Kidney glomerular epithelial cell (primary cell): ENCODE measurements at places on chromosomes 3 and 15.

DNA sequence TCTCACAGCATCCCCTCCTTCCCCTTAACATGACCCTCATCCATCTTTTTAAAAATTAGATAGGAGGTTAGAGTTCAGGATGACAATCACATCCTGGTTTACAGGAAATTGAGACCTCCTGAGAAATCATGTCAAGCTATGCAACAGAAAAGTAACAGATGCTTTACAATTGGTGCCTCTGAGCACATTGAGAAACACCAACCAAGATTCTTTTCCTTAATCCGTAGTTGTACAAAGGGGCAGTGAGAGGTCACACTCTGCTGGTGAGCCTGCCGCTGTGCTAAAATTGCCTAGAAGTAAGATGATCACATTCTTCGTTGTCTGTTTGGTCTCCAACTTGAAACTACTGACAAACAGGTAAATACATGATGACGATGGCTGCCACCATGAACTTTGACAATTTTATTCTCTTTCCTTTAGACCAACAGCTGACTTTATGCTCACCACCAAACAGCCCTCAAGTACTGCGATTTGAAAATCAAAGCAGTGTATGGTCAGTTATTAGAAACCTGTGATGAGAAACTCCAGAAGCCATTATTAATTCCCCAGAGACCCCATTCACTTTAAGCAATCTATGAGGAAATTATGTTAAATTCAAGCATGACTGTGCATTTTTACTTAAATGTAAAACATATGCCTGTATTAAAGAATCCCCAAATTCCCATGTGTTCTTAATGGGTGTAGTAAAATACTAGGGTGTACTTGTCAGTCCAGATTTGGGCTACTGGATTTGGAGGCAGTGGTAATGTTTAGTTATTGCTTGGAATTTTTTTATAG is 210.7 kb upstream of the UBE2E1 start:
- no peak for DNase-seq

GRCh38 chr3:170418422-170419398 is at the start of gene CLDN11:
CLDN11 (plus strand) TSS chr3:170418868; CDS start chr3:170419067, 199 bp downstream.
- no peak for DNase-seq

GRCh38 chr3:88444251-88444650 is 294.5 kb downstream of the C3orf38 start:
- DNase-seq = no peak

DNA sequence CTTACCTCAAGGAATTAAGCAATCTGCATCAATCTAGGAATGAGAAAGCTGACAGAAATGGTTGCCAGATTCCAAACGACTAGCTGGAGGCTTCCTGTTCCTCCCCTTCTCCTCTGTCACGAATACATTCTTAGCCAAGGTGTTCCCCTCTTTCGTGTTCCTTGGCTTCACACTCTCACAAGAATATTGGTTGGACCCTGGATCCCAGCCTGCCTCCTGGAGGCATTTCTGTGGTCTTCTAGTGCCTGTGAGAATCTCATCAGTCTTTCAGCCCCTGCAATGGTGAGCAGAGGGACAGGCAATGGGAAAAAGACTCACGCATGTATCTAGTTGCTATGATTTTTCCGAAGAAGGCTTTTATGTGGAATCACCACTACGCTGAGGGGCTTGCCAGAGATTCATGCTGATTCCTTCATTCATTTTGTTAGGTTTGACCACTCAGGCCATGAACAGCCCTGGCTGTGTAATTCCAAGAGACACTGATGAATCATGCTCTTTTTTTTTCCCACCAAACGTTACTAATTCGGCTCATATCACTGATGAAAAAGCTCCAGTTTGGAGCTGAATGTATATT is 1.6 kb upstream of the P3H2 start:
- DNase-seq = peak; percentile 19

- peak; percentile 31 for DNase-seq
Observed at GRCh38 chr3:151283907-151284461, 5.6 kb upstream of the P2RY14 start.

GRCh38 chr15:77980098-77980497 is 97.4 kb downstream of the TBC1D2B start:
- no peak for DNase-seq

DNA sequence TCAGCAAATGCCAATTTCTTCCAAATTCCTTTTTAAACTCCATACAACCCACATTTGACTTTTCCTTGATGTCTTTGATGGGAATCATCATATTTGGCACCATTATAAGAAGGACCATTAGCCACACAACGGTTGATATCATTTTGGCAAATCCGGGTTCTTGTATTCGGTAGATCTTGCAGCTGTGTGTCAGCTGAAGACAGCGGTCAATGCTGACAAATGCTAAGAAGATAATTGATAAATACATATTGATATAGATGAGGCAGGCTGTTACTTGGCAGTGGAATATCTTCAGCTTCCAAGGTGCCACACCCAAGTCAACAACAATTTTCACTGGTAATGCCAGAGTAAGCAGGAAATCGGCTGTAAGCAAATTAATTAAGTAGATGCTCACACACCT is 4.2 kb downstream of the GPR171 start:
- no peak for DNase-seq

DNA sequence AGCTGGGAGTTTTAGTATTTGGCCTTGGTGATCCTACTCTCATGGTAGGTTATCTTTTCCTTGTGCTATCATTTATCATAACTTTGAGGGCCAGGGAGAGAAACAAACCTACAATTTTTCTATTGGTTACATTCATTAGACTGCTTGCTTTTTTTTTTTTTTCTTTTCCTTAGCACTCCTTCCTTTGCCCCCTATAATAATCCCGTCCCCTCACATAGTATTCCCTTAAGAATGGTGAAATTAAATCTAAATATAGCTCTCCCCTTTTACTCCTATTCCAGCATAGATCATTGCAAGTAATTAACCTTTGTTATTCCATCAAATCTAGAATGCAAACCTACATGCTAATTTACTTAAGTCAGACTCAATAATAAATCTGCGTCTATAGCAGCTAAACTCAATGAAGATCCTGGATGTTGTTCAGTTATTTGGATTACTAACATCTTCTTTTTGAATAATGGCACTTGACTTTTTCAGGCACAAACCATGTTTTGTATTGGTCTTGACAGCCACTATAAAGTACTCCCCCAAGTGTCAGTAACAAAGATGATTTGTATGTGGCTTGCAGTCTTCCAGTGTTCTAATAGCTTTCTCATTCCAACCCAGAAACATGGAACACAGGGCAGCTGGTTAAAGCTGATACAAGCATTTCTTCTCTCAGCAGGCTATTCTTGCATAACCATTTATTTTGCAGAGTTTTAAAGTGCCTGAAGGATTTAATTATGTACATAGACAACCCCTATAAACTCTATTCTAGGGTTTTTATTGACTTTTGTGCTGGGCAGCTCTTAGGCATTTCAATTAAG is 420.6 kb downstream of the MECOM start:
- DNase-seq = no peak

DNA sequence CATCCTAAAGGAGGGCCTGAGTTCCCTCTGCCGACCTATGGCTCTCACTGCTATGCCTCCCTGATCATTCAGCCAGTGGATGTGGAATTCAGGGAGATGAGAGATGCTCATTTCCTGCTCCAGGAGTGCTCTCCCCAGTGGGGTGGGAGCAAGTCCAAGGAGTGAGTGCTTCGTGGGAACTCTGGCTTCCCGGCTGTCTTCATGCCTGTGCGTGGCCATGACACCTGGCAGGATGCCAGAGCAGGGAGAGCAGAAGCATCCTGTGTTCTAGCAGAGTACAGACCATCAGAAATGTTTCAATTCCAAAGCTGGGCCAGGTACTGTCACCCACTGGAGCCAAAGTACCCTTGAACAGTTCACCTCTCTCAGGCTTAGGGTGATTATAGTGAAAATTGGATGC is 45.1 kb downstream of the APH1B start:
- peak; percentile 22 for DNase-seq

- peak; percentile 84 for DNase-seq
Observed at GRCh38 chr3:186614597-186615483, 2.0 kb downstream of the AHSG start.

DNA sequence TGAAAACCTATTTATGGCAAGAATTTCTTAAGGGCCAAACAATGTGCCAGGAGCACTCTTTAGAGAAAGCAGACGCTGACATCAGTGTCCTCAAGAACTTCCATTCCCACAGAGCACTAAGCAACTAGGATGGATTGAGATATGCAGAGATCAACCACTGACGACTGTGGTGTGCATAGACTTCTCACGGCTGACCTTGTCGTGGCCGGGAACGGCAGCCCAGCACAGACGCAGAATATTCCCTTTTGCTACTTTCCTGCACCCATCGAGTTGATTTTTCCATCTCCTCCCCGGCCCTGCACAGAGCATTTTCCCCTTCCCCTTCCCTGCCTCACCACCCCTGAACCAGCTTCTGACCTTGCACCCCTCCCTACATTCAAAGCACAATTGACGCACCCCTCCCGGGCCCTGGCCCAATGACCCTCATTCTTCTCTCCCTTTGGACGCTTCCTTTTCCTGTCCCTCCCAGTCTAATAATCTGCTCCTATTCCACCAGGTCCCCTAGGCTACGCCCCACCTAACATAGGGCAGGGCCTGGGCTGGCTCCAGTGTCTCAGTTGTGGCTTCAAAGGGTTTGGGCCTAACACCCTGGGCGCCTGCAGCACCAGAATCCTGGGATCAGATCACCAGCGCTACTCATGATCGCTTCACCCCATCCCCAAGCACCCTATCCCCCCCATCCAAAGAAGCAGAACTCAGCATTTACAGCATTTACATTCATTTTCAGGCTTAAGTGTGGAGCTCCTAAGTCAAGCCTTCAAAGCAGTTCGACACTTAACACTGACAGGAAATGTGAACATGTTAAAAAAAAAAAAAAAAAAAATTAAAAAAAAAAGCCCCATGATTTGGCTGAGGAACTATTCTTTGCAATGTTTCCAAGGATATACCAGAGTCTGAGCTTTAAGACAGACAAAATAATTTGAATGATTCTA is 151.2 kb downstream of the FOXP1 start:
- DNase-seq = no peak

- DNase-seq = no peak
Observed at GRCh38 chr3:4613366-4613765, 120.2 kb downstream of the ITPR1 start.

GRCh38 chr3:185270262-185270955 is 16.6 kb upstream of the EHHADH start:
- DNase-seq = peak; percentile 2

DNA sequence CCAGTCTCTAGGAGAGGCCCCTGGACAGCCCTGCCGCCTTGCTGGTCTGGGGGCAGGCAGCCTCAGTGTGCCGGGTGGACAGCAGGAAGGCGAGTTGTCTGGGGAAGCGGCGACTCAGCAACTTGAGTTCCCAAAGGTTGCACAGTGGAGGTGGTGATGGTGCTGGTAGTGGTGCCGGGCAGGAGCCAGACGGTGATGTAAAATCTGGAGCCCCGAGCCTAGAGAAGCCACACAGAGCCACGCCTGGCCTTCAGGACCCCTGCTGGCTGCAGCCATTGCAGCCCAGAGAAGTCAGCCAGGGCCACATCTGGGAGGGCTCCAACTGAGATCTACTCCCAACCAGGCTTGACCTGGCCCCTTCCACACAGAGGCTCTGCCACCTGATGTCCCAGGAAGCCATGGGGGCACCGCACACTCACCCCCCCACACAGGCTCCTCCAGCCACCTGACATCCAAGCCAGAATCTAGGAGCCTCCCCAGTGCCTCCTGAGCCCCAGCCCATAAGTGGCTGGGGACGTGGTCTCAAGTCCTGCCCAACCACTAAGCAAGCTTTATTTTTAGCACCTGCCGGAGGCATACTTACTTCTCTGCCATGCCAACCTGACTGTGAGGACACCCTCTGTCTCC is 8.8 kb downstream of the C3orf22 start:
- no peak for DNase-seq

DNA sequence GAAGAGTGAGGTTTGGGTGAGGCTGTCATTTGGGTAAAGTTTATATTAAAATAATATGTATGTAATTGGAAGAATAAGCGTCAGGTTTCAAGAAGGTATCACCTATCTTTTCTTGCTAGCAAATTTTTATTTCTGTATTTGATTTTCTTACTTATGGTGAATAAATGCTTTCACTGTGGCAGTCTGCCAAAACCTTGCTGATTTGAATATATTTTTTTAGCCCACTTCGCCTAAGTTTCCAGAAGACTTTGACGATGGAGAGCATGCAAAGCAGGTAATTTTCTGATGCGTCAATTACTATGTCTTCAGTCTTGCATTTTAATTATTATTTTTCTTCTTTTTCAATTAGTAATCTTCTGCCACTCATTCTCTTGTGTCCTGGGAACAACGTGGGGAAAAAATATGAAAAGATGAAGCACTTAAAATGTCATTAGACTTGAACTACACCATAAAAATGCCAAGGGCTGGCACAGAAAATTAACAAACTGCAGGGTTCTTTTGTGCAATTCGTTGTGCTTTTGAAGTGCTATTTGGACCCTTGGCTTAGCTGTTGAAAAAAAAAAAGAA is 40.4 kb downstream of the SRP14 start:
- DNase-seq = no peak

DNA sequence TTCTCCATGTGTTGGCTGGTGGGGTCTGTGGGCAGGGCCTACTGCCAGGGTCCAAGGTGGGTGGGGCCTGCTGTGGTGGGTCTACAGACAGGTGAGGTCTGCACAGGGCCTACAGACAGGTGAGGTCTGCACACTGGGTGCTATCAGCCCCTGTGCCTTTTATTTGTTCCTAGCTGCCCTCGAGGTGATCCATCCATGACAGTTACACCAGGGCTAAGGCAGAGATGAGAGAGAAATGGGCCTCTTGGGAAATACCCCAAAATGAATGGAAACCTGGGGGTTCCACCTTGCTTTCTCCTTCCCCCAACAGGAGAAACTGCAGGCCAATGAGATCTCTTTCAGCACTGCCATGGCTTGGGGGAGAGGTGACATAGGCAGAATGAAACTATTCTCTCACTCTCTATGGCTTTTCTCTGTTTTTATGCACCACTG is 36.4 kb downstream of the CFAP100 start:
- DNase-seq = no peak

- DNase-seq = no peak
Observed at GRCh38 chr15:57090496-57090859, 172.0 kb downstream of the TCF12 start.

DNA sequence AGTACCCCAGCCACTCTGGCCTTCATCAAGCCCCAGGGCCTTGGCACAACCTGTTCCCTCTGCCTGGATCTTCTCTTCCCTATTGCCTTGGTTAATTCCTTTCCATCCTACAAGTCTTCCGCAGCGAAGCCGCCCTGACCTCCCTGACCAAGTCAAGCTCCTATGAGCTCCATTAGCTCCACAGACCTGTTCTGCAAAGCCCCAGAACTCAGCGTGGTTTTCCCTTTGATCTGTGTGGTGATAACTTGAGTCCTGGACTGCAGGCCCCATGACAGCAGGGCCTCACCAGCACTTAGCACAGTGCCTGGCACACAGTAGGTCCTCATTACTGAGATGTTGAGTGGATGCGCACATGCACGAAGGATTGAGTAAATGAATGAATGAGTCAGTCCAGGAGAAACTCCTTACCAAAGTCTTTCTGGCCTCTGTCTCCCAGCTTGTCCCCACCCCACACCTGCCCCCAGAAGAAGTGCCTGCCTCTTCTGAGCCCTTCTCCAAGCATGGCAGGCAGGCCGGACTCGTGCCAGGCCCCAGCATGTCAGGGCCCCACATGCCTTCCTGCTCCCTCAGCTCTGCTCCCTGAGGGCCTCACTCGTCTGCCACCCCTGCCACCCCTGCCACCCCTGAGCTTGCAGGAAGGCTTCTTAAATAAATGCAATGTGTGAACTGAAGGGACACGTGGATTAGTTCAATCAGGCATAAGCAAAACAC is 6.3 kb downstream of the ANPEP start:
- DNase-seq = no peak
